Suppressor macrophage treated with lipopolysaccharide for 1 hour (primary cell): ENCODE measurements at places on chromosomes 16 and 17.

GRCh38 chr16:83420206-83420760 is 387.5 kb upstream of the HSBP1 start:
- DNase-seq, result peak; percentile 23

- no peak for DNase-seq
Measured at GRCh38 chr17:11140501-11140900, 100.5 kb upstream of the SHISA6 start.

GRCh38 chr16:3472878-3473595 is 22.3 kb downstream of the C16orf90 start:
- DNase-seq, result no peak

DNA sequence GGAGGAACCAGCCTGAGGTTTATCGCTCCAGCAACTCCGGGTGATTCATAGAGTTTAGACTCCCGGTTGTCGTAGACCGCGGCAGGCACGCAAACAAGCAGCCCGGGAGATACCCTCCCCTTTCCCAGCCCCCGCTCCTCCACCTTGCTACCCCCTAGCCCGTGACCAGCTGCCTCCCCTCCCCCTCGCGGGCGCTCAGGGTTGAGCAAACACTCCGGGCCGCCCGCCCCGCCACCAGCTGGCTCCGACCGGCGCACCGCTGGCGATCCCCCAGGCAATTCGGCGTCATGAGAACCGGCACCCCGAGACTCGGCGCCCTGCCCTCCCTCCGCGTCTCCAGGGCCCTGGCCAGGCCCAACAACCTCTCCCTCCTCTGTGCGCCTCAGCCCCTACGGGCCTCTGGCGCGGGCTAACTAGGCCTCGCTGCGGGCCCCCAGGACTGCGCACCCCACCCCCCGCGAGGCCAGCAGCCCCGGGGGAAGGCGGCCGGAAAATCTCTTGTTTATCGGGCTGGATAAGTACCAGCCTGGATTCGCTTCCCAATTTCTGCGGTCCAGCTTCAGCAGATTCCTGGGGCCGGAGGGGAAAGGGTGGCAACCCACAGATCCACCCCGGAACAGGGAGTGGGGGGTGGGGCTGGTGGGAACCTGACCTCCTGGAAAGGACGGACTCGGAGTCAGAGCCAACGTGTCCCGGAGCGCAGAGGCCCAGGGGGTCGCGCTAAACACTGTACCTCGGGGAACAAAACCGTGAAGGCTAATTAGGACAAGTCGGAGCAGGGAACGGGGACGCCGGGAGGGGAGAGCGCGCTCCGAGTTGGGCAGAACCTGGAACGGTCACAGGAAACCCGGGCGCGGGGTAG is 951 bp upstream of the GPRC5C start:
- DNase-seq, result peak; percentile 76

GRCh38 chr17:48363161-48363560 is 66.9 kb downstream of the SKAP1 start:
- no peak for DNase-seq

GRCh38 chr16:57666353-57667047 is 1.6 kb upstream of the ADGRG3 start:
- no peak for DNase-seq

GRCh38 chr16:48089053-48089792 is 66.6 kb downstream of the ABCC12 start:
- DNase-seq, result no peak

DNA sequence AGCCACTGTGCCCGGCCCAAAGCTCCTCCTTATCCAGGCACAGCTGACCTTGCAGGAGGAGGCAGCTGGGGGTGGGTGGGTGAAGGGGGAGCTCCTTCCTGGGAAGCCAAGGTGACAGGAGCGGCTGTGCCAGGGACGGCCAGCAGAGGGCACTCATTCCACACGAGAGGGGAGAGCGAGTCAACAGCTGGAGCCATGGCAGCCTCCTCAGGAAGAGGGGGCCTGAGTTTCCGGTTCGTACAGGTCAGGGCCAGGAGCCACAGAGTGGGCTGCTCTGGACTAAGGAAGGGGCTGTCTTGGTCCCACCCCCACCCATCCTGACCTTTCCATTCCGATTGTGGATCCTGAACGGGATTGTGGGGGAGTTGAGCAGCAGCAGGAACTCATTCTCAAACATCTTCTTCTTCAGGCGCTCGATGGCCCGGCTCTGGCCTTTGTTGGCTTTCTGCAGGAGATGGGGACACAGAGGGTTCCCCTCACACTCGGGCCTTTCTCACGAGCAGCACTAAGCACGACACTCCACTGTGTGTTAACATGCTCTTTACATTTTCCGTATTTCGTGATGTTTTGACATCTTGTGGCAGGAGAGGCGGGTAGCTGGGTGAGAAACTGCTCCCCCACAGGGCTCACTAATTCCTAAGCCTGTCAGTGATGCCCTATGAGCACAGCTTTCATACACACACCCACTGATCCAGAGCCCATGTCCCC is 61.6 kb downstream of the TIMM22 start:
- DNase-seq, result peak; percentile 86

- peak; percentile 95 for DNase-seq
Measured at GRCh38 chr17:27293898-27294688, at the start of gene WSB1. Gene WSB1, plus strand, starts transcription at chr17:27294114. Its CDS starts 282 bp downstream, at chr17:27294396.

GRCh38 chr16:4081521-4082021 is 34.7 kb downstream of the ADCY9 start:
- no peak for DNase-seq

GRCh38 chr16:84959784-84960417 is 51.4 kb downstream of the ZDHHC7 start:
- no peak for DNase-seq

DNA sequence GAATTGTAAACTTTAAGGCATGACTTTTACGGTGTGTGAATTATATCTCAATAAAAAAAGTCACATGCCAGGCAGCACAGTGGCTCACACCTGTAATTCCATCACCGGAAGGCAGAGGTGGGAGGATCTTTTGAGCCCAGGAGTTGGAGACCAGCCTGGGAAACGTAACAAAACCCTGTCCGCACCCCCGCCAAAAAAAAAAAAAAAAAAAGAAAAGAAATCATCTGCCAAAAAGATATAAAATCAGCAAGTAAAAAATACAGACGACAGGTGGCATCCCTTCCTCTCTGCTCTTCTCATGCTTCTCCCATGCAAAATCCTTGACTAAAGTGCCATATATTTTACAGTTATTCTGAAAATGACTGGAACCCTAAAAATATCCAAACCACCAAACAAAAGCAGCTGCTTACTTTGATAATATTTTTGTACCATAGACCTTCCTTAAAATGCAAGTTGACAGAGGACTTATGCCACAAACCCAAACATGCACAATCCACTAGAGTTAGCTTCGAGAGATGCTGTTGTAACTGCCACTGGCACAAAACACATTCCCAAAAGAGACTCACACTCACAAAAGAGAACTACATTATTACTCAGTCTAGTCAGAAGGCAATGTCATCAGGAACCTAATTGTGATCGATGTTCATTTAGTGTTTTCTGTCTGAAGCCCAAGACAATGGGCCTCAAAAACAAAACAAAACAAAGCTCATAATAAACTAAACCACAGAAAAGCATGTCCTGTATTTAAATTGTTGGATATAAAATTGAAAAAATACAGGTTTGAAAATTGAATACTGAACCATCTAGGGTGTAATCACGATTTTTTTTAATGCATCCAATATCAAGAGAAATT is 2.4 kb downstream of the CRLF3 start:
- no peak for DNase-seq

DNA sequence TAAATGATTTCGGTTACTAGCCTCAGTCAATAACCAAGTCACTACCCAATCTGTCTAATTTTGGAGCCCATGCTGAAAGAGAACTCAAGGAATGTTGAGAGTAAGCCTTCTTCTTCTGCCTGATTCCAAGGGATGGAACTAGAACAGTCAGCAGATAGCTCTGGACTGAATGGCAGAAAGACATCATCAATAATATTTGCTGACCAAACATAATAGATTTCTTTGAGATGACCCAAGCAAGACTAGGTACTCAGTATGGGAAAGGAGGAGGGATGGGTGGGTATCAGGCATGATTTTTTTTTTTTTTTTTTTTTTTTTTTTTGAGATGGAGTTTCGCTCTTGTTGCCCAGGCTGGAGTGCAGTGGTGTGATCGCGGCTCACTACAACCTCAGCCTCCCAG is 330.1 kb downstream of the CNTNAP4 start:
- DNase-seq, result no peak

- no peak for DNase-seq
Measured at GRCh38 chr17:80025140-80025539, 10.5 kb downstream of the TBC1D16 start.

GRCh38 chr17:8163978-8164814 is 1.4 kb upstream of the VAMP2 start:
- DNase-seq, result peak; percentile 79
